ENCODE measurements at places on chromosomes 16 and 17.

DNA sequence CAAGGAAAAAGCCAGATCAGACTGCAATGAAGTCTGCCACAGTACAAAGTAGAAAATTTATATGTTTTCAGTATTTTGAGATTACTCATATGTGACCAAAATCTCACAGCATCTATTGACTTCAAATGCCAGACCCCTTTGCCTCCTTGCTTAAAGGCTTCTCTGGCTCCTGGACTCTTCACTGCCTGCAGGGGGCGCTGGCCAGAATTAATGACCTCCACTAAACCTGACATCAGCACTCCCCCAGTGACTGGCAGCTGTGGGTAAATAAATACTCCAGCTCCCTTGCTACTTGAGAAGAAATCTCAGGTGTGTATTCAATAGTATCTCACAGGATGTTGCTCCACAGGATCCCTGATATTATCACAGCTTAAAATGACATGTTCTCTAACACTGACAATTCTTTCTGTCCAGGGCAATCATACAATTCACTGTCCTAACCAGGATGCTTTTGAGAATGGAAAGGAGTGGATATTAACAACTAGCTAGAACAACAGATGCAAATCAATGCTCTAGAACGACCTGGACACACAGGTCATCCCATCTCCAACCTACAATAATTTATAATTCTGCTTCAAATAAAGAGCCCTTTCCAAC is 4.0 kb downstream of the BECN1 start:
- DNase-seq = no peak

DNA sequence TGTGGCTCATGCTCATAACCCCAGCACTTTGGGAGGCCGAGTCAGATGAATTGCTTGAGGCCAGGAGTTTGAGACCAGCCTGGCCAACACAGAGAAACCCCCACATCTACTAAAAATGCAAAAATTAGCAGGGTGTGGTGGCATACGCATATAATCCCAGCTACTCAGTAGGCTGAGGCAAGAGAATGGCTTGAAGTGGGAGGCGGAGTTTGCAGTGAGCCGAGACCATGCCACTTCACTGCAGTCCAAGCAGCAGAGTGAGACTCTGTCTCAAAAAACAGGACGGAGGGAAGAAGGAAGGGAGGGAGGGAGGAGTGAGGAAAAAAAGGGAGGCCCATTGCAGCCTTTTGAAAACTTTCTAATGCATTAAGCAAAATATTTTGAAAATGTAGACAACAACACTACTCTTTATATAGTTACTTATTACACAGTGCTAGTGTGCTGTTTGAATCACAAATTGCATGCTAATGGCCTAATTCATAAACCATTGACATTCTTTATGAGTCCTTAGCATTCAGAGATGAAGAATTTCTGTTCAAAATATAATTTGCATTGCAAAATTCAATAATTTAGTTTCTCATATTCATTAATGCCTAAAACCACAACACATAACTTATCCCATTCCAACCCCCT is 59.4 kb downstream of the TMEM114 start:
- no peak for DNase-seq

GRCh38 chr17:74742153-74742515 is 5.1 kb downstream of the RAB37 start:
- DNase-seq = no peak

DNA sequence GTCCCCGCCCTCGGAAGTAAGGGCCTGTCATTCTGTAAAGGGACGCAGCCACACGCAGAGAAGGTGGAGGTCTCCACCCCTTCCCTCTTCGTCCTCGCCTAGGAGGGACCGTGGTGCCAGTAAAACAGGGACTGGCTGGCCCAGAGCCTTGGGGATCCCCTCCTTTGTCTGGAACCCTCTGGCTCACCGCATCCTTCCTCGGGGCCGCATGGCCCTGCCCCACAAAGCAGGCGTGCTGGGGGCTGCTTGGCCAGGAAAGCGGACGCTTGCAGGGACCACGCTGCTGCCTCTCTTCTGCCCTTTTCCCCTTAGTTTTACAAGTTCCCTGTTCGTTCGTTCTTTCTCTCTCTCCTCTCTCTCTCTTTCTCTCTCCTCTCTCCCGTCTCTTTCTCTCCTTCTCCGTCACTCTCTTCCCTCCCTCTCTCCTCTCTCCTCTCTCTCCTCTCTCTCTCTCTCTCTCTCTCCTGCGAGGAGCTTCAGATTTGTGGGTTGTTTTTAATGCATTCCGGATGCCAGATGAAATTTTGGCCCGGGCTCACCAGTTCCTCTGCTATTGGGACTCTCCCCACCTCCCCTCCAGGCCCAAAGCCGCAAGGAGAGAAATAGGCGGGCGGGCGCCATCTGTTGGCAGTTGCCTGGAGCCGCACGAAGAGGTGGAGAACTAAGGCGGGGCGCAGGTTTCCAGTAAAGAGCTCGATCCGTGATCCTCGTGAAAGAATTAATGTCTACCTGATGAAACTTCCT is 35.1 kb upstream of the CDRT4 start:
- DNase-seq = peak; percentile 94

- DNase-seq = no peak
These were observed 136.9 kb downstream of the KCNJ12 start for GRCh38 chr17:21513012-21513570.

GRCh38 chr17:67716405-67716798 is 1.3 kb upstream of the NOL11 start:
- DNase-seq = no peak

DNA sequence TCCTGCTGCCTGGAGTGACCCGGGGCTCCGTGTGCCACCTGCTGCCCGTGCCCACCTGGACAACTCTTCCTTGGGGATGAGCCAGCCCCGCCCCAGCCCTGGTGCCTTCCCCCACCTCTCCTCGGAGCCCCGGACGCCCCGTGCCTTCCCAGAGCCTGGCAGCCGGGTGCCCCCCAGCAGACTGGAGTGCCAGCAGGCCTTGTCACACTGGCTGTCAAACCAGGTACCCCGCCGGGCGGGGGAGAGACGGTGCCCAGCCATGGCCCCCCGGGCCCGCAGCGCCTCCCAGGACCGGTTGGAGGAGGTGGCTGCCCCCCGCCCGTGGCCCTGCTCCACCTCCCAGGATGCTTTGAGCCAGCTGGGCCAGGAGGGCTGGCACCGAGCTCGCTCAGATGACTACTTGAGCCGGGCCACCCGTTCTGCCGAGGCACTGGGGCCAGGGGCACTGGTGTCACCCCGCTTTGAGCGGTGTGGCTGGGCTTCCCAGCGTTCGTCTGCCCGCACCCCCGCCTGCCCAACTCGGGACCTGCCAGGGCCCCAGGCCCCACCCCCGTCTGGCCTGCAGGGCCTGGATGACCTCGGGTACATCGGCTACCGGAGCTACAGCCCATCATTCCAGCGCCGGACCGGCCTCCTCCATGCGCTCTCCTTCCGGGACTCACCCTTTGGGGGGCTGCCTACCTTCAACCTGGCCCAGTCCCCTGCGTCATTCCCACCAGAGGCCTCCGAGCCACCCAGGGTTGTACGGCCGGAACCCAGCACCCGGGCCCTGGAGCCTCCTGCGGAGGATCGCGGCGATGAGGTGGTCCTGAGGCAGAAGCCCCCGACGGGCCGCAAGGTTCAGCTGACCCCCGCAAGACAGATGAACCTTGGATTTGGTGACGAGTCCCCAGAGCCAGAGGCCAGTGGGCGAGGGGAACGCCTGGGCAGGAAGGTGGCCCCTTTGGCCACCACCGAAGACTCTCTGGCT is 38.4 kb downstream of the ARHGAP23 start:
- DNase-seq = no peak

DNA sequence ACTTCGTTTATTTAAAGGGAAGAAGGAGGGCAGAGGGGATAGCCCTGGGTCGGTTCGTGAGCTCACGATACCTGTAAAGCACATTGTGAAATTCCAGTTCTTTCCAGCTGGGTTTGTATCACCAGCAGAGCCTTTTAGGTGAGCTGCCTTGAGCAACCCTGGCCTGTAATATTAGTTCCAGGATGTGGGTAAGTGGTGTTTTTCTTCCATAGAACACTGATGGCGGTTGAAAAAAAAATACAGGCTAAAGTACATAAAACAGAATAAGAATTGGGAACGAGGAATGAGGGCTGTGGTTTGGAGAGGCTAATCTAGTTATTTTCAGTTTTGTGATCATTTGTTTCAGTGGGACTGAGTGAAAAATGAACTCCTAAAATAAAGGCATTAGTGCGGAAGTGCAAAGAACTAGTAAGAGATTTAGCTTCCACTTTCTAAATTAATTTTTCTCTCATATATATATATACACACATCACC is 20.6 kb downstream of the HS3ST3B1 start:
- no peak for DNase-seq

- no peak for DNase-seq
These were observed 230.5 kb downstream of the CCDC182 start for GRCh38 chr17:57514614-57515013.

GRCh38 chr17:31130286-31131224 is 35.8 kb downstream of the NF1 start:
- DNase-seq = no peak

DNA sequence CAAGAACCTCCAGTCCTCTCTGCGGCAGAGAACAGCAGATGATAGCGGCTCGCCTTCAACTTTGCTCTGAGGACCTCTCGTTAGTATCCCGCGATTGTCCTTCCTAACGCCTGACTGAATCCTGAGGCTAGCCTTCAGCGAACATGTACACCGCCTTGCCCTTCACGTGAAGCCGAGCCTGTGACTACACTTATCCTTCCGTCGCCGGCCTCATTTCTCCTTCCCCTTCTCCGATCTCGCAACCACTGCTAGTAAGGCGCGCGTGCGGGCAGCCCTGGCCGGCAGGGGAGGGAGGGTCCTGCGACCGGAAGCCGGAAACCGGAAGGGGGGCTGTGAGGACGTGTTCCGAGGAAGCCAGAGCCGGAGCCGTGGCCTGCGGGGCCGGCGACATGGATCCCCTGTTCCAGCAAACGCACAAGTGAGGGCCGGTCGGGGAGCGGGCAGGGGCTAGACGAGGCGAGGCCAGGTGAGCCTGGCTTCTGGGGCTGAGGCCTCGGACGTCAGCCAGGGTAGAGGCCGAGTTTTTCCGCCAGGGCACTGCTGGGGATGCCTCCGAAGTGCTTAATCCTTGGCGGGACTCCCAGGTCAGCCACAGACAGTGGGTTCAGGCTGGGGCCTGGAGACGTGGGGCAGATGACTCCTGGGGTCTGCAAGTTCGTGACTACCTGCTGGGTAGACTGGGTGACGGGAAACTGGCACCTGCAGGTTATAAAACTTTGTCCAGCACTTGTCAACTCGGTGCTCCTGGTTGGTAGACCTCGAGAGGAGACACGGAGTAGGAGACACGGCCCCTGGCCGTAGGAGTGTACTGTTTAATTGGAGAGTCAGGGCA is at the start of gene GOSR2:
GOSR2 (plus strand) TSS at position 357 of the 832 bp plus-strand sequence; CDS start at position 390, 33 bp downstream.
- no peak for DNase-seq

DNA sequence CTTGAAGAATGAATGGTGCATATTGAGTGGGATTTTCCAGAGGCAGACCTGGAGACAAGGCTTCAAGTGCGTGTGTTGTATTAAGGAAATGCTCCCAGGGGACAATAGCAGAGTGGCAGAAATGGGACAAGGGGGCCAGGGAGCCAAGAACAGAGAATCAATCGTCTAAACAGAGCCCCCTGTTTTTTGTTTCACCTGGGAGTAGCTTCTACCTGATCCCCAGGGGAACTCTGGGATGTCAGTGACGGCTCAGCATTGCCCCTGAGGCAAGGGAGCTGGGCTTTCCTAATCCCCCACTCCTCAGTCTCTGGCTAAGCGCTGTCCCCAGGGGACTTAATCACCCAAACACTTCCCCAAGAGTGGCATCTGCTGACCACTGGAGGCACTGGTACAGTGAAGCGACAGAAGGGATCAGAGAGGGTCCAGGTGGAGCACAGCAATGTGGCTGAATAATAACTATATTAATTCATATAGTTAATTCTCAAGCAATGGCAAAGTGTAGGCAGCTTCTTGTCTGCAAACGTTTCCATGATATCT is 35.7 kb upstream of the C16orf78 start:
- DNase-seq = peak; percentile 67

DNA sequence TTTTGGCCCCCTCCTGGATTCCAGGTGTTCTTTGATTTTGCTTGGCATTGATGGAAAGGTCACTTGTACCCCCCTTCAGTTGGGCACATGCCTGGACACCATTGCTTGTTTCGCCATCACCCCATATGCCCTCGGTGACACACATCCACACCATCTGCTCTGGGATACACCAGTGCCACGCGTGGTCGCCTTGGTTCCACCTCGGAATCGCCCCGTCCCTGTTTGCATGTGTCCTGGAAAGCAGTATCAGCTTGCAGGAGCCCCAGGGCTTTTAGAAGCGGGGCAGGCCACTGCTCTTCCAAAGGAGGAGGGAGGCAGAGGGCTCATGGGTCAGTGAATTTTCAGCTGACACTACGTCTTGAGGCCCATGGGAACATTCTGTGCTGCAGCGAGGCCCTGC is 607.9 kb downstream of the KCNJ18 start:
- DNase-seq = no peak

DNA sequence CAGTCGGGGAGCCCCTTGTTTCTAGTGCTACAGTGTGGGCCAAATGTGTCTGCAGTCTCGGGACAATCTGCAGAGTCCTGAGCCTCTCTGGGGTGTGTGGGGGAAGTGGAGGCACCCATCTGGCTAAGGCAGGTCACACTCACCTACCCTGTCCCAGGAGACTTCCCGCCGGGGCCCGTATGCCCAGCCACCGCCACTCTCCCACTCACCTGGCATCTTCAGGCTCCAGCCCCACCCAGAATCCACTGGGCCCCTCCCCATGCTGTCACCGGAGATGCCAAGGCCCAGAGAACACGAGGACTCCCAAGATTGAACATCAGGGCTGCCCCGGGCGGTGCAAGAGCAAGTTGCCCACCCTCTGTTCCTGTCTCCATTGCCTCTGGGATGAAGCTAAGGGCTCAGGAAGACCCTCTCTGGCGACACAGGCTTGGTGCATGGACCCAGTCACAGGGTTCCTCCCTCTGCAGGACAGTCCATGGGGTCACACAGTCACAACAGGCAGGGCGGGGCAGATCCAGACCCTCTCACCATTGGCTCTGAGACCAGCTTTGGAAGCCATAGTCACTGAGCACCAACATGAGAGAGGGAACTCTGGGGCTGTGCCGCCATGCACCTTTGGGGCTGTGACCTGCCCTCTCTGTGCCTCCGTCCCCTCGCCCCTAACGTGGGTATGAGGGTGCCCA is 38.1 kb downstream of the SREBF1 start:
- no peak for DNase-seq

DNA sequence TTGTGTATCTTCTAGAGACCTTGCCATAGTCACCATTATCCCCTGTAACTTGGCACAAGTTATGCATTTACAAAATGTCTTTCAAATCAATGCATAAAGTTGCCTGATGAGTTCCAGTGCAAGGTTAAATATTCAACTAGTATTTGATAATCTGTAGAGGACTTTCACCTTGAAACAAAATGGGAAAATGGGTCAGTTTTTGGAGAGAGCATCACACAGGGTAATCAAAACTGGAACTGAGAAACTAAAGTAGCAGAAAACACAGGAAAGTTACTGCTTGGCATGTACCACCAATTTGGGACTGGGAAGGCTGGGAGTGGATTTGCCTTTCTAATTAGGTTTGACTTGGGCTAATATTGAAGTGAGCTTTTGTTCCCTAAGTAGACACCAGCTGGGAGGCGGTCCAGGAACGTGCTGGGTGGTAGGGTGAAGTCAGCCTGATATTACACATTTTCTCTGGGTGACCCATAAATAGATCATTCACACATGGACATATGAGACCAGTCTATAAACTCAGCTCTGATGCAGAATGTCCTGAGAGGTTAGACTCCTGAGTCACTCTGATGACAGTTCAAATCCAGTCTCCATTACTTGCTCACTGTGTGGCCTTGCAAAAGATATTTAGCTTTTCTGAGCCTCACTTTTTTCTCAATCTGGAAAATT is 152.3 kb downstream of the PCTP start:
- DNase-seq = no peak

- no peak for DNase-seq
These were observed 72.1 kb downstream of the SLC5A11 start for GRCh38 chr16:24917891-24918290.

- no peak for DNase-seq
These were observed 24.3 kb upstream of the RFFL start for GRCh38 chr17:35087731-35088355.

Measured in vagina (tissue), 2 donors.